Activated T-cell treated with anti-CD3 and anti-CD28 coated beads, Interleukin-2, amount 50 U/mL, for 4 hours (primary cell): ENCODE measurements at places on chromosomes 16 and 17. TPM values are rescaled to one million over a fixed set of nuclear protein-coding genes. Genes with fewer than 3 reads are reported as not detected.

STARD3 gene
- 66.0 TPM for total RNA-seq

SLFN5 gene
- total RNA-seq, result 16.2 TPM

NT5M gene
- 3.2 TPM for total RNA-seq

- DNase-seq, result peak; percentile 95
These were observed 9.3 kb downstream of the CORO6 start for GRCh38 chr17:29613352-29613837.

GRCh38 chr17:17125136-17126084, 80.7 kb downstream of the PLD6 start:
- DNase-seq, result no peak

DNA sequence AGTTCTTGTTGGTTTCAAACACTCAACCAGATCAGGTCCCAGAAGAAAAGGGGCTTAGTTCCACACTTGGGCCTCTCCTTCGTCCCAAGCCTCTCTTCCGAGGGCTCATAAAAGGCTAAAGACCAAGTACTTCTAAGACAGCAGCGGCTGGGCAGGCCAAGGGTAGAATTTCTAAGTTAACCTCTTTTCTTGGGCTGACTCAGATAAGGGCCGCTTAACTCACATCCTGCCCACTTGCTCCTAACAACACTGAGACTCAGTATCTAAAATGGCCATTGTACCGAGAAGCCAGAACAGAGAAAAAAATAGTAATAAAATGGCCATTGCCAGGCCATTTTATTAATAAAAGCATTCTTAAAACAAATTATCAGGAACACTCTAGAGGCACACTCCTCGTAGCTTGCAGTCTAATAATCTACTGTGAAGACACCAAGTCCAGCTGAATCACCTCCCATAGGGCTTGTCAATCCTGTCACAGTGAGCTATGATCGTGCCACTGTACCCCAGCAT, 42.1 kb downstream of the RANBP10 start:
- no peak for DNase-seq
